ENCODE measurements at places on chromosomes 6 and 20.
A peak's percentile ranks its signal among the peaks of the same experiment; 100 is the strongest.

GRCh38 chr20:62365814-62366369 is 1.2 kb downstream of the LAMA5 start:
- peak; percentile 67 for DNase-seq

- no peak for DNase-seq
Measured at GRCh38 chr6:143294265-143294860, 156.1 kb downstream of the ADAT2 start.

DNA sequence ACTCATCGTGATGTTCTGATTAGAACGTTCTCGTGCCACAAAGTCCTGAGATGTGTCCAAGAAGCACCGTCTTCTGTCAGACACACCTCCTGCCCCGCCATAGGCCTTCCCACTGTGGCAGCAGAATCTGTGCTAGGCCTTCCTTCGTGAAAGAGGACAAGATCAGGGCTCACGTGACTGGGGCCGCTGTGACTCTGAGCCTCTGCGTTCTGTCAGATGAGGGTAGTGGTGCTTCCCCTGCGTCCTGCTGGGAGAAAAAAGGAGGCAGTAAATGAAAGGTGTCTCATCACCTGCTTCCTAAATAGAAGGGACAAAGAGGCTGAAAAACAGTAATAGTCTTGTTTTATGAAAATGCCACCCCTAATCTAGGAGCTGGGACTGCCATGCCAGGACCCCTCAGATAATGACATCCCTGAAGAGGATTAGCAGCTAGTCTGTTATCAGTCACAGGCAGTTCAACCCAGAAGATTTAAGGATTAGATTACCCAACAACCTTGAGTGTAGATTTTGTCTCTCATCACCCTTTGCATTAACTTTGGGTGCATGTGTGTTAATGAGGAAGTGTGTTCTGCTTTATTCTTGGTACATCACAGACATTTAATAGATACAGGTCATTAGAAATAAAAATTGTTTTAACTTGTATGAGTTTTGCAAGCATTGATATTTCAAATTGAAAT is 4.1 kb downstream of the DNAJC5 start:
- no peak for DNase-seq

DNA sequence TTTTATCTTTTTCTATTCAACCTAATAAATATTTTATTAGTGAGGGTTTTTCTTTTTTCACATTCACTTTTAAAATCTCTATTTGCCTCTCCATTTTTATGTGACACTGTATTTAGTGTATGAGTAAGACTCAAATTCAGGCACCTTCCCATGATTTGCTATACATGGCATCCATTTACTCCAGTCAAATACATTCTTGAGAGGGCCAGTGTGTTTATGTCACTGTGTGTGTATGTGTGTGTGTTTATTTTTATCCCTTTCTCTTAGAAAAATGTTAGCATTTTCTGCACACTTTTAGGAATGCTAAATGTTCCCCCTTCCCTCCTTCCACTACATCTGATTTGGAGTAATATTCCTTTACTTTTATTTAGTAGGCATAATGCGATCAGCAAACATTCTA is 290.0 kb downstream of the PACRG start:
- no peak for DNase-seq

DNA sequence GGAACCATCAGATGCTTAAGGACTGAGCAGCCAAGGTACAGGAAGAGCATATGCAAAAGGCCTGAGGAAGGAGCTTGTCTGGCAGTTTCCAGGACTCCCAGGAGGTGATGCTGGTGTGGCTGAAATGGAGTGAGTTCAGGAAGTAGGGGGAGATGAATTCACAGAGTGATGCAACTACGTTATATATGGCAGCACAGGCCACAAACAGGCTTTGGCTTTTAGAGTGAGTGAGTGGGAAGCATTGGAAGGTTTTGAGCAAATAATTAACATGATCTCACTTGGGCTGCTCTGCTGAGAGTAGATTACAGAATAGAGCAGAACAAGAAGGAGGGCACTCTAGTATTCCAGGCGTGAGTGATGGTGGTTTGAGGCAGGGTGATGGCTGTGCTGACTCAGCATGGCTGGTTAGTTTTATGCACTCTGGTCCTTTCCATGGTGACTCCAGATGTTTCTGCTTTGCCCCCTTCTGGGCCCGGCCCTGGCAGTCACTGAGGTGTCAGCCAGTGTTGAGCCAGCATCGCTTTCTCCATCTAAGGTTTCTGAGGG is 6.5 kb downstream of the BTN2A2 start:
- no peak for DNase-seq

- DNase-seq, result peak; percentile 72
Measured at GRCh38 chr6:154343473-154344308, 12.9 kb downstream of the IPCEF1 start.

GRCh38 chr6:16591396-16592222 is 169.7 kb downstream of the ATXN1 start:
- no peak for DNase-seq

- no peak for DNase-seq
Measured at GRCh38 chr6:25175681-25176080, 103.5 kb upstream of the CARMIL1 start.

DNA sequence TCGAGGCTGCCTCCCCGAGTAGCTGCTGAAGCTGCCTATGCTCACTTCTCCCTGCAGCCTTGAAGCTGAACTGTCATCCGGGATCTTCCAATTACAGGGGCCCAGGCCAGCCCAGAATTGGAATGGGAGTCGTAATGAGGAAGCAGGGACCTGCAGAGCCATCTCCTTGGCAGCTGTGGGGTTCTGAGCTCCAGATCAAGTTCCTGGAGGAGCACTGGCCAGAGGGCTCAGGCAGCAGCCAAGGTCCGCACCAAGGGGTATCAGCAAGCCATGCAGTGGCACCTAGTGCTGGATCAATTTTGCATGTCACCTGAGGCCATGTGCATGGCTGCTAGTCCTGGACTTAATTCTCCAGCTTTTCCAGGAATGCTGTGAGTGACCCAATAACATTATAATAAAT is 163.2 kb upstream of the TSHZ2 start:
- no peak for DNase-seq

DNA sequence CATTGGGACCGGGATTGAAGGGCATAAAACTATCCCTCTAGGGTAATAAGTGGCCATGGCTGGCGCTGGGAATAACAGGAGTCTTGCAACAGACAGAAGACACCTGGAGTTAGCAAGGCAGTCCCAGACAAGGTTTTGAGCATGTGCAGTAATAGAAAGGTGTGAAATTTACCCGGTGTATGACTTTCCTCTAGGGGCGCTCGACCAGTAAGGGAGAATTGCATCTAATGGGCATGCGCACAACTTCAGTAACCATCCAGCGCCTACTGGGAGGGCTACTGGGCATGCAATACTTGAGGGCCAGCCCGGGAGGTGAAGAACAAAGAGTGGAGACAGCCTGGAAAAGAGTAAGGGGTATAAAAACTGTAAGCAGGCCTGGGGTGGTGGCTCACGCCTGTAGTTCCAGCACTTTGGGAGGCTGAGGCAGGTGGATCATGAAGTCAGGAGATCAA is 32.7 kb downstream of the SERPINB6 start:
- no peak for DNase-seq

- DNase-seq, result no peak
Measured at GRCh38 chr6:102981490-102982015, 1588.0 kb downstream of the GRIK2 start.

DNA sequence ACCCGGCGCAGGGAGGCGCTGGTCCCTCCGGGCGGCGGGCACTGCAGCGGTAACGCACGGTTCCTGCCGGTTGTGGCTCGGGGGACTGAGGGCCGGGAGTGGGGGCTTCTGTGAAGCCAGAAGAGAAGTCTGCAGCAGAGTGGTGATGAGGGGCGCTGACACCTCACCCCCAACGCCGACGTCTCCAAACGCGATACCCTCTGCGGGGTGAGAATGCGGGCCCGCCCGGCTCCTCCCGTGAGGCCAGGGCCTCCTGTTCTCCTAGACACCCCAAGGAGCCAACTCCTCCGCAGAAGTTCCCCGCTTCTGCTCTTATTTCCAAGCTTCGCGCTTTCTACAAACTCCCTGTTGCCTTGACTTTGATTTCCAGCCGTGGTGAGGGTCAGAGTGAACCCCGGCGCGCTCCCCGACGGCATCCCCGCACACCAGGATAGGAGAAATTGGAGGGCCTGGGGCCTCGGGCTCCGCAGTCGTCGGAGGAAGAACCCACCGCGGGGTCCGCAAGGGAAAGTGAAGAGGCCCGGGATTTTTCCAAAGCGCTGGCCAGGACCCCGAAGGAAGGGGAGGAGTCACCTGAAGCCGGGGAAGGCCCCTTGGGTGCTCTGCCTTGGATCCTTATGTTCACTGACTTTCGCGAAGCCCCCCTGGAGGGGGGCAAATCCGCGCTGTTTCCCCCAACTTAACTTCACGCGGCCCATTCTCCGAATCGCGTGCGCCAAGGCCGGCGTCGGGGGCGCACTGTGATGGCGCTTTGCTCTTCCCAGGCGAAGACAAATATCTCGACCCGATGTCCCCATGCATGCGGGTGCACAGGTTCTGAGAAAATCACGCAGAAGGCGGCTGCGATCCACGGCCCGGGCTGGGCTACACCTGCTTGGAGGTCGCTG is 3.1 kb upstream of the INSM1 start:
- peak; percentile 34 for DNase-seq

DNA sequence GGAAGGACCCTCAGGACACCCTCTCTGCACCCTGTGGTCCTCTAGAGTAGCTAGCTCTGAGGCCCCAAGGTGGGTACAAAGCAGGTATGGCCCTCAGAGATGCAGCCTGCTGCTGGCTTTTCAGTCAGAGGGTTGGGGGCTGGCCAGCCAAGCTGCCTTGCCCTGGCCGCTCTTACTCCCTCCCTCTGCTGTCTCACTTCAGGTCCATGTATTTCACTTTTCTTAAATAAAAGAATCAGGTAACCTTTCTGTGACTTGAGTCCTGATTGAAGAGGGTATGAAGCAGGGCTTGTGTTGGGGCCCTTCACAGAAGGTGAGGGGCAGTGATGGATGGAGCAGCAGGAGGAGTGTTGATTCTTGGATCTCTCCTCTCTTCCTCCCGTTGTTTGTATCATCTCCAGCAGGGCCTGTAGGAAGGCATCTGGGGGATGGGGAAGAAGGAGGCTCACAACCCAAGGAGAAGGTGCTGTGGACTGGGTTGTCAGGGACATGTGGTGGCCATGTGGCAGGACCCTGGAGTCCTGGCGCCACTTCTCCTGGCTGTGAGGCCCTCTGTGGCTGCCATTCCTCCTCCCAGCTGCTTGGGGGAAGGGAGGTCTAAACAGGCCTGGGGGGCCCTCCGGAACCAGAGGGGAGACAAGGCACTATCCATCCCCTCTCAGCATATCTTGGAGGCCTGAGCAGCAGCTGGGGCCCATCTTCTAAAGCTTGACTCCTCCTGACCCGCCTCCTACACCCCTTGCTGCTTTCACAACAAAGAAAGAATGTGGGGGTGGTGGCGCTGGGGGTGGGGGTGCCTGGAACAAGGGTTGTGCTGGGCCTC is 1.1 kb upstream of the PTK7 start:
- no peak for DNase-seq

DNA sequence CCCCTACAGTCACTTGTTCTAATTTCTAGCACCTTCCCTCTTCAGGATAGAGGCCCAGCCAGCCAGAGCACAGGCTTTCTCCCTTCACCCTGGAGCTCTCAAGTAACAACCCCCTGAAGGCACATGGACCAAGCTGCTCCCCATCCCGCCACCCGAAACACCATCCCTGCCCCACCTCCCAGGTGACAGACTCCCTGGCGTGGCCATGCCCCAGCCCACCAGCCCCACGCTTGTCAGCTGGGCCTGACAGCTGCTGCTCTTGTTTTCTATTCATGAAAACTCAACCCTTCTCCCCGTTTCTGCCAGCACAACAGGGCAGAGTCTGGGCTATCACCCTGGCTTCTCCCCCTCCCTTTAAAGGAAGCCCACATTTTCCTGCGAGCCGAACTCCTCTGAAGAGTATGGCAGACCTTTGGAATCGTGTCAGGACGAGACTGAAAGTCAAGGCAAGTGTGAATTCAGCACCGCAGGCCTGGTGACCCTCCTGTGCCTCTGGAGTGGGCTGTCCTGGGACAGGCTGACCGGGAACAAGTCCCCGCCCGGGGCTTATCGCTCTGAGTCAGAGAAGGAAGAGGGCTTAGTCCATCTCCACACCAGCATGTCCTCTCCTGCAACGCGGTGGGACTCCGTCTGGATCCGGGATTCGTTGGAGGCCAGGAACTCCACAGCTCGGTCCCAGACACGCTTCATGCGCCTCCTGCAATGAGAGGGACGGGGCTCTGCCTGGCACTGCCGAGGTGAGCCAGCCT is 16.7 kb downstream of the LEMD2 start:
- no peak for DNase-seq

DNA sequence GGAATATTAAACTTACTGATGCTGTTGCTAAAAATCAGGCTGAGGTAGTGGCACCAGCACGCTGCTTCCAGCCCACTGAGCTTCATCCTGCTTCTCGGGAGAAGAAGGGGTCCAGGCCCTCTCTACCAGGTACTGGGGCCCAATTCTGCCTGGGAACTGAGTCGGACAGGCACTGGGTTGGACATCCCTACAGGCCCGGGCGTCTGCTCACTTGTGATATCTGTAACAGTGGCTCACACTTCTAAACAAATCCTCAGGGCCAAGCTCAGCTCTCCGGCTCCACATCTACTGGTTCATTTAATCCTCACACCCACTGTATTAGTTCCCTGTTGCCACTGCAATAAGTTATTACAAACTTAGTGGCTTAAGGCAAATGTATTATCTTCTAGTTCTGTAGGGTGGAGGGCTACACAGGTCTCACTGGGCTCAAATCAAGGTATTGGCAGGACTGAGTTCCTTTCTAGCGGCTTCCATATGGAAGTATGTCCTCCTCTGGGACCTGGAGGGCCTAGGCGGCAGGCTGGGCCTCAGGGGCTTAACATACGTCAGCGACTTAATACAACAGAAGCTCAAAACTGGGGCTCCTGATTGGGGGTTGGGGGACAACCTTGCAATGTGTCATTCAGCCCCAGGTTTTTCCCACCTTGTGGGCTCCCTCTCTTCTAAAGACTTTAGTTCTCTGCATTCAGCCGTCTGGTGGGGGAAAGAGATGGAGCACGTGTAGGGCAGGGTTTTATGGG is 1.6 kb upstream of the KCNK15 start:
- no peak for DNase-seq

- no peak for DNase-seq
Measured at GRCh38 chr20:11982955-11983470, 65.3 kb downstream of the BTBD3 start.

GRCh38 chr6:33372526-33373123 is 19.0 kb upstream of the KIFC1 start:
- DNase-seq, result no peak

GRCh38 chr6:7126754-7127153 is 19.0 kb downstream of the RREB1 start:
- no peak for DNase-seq

GRCh38 chr20:10524034-10524476 is 89.0 kb downstream of the SLX4IP start:
- peak; percentile 70 for DNase-seq

DNA sequence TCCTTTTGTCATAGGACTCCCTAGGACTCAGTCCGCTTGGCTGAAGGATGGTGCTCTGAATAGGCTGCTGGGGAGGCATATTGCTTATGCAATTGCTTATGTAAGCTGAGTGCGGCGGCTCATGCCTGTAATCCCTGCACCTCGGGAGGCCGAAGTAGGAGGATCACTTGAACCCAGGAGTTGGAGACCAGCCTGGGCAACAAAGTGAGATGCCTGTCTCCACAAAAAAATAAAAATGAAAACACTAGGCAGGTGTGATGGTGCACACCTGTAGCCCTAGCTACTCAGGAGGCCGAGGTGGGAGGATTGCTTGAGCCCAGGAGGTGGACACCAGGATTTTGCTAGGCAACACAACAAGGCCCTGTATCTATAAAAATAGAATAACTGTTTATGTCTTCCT is 81.3 kb downstream of the EYA2 start:
- no peak for DNase-seq

- no peak for DNase-seq
Measured at GRCh38 chr6:27669624-27670301, 196.9 kb upstream of the ZNF184 start.

- peak; percentile 68 for DNase-seq
Measured at GRCh38 chr20:52103913-52104545, 87.5 kb downstream of the ZFP64 start.

GRCh38 chr6:55868771-55869479 is 6.5 kb downstream of the BMP5 start:
- no peak for DNase-seq
